ENCODE measurements at places on chromosomes 2 and 18.

DNA sequence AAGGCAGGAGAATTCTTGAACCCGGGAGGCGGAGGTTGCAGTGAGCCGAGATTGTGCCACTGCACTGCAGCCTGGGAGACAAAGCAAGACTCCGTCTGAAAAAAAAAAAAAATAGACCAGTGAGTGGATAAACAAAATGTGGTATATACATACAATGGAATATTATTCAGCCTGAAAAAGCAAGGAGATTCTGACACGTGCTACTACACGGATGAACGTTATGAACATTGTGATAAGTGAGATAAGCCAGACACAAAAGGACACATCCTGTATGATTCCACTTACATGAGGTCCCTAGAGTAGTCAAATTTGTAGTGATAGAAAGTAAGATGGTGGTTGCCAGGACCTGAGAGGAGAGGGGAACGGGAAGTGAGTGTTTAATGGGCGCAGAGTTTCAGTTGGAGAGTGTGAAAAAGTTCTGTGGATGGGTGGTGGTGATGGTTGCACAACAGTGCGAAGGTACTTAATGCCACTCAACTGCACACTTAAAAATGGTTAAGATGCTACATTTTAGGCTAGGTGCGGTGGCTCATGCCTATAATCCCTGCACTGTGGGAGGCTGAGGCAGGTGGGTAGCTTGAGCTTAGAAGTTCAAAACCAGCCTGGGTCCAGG lies 38.3 kb downstream of the NIFK start:
- no peak for DNase-seq

DNA sequence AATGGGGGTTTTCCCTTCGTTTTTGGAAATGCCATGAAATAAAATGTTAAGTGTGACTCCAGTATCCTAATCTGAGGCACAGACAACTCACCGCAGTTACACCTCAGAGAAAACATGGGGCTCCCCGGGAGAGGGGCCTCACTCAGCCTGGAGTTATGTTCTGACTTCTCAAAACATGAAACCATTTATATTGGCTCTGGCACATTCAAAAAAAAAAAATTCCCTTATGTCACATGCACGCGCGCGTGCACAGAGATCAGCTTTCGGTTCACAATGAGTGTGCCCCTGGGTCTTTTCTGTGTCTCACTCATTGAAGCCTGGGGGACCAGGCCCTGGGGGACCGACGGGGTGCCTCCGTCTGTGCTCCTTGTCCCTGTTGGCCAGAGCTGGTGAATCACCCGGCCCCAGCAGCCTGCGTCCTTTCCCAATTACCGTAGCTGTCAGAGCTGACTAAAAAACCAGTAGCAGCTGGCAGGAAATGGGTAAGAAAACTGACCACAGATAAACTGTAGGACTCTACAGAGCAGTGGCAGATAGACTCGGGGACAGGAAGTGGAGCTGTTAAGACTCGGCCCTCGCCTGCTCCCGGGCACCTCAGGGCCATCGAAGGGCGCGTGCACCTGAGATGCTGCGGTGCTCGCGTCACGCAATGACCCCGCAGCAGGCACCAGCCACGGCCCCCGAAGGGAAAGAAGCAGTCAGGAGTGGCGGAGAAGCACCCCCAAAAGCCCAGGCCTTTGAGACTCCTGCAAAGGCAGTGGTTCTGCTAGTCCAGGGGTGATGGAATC lies 138.3 kb upstream of the ID2 start:
- DNase-seq = peak; percentile 90

DNA sequence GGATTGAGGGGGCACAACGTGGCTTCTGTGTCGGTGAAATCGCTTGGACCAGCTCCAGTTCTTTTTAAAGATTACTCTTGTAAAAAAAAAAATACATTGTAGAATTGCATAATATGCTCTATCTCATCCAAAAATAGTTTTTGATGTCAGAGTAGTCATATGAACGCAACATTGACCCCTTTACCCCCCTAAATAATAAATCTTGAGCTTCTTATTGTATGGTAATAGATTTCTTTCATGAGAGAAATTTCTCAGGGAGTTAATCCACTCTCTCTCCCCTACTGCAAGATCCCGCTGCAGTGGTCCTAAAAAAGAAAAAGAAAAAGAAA lies 50.2 kb upstream of the PAIP2B start:
- no peak for DNase-seq

GRCh38 chr18:74631623-74632350 lies 34.1 kb downstream of the ZNF407 start:
- DNase-seq = no peak

DNA sequence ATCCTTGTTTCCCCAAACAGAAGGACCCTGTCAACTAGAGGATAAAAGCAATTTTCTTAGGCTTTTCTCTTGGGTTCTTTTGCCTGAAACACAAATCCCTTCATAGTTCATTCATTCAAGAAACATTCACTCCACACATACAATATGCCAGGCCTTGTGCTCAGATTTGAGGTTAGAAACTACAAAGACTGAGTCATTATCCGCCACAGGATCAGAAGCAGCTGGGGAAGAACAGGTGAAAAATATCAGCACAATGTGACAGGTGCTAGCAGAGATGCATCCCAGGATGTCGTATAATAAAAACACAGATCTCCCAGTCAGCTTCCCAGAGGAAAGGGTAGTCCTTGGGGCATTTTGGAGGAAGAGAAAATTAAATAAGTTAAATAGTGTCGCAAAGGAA lies 172.4 kb downstream of the LRATD1 start:
- DNase-seq = no peak

DNA sequence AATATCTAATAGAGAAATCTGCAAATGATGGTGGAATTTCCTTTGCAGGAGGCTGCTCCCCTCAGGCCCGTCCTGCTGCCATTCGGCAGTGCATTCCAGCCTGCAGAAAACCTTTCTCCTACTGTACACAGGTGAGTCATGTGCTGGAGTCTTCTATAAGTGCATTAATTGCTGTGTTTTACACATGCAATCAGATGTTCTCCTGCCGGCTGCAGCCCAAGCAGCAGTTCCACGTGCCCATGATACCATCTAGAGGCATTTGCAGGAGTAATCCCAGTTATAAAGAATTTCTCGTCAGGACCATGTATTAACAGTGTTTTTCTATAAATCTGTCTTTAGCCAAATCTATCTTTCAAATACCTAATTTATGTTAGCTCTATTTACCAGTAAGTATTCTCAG lies 304.7 kb upstream of the HNMT start:
- no peak for DNase-seq

- DNase-seq = no peak
Measured at GRCh38 chr18:58980991-58981390, 116.3 kb downstream of the ZNF532 start.

DNA sequence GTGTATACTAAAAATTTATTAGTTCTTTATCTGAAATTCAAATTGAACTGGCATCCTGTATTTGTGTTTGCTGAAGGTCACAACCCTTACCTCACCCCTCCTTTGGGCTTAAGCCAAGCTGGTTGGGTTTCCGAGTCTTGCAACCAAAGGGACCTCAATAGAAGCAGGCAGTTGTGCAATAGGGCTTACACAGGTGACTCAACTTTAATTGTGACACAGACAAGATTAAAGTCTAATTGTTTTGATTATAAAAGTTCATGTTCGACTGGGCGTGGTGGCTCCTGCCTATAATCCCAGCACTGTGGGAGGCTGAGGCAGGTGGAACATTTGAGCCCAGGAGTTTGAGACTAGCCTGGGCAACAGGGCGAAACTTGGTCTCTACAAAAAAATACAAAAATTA lies 71.5 kb downstream of the RAB31 start:
- no peak for DNase-seq

GRCh38 chr2:184369307-184369706 lies 229.0 kb upstream of the ZNF804A start:
- DNase-seq = no peak

GRCh38 chr18:43596105-43596712 lies 318.9 kb upstream of the SYT4 start:
- DNase-seq = no peak

- no peak for DNase-seq
Measured at GRCh38 chr2:152617456-152618192, 99.6 kb downstream of the PRPF40A start.

GRCh38 chr2:28071221-28071620 lies 180.7 kb downstream of the BABAM2 start:
- DNase-seq = no peak

DNA sequence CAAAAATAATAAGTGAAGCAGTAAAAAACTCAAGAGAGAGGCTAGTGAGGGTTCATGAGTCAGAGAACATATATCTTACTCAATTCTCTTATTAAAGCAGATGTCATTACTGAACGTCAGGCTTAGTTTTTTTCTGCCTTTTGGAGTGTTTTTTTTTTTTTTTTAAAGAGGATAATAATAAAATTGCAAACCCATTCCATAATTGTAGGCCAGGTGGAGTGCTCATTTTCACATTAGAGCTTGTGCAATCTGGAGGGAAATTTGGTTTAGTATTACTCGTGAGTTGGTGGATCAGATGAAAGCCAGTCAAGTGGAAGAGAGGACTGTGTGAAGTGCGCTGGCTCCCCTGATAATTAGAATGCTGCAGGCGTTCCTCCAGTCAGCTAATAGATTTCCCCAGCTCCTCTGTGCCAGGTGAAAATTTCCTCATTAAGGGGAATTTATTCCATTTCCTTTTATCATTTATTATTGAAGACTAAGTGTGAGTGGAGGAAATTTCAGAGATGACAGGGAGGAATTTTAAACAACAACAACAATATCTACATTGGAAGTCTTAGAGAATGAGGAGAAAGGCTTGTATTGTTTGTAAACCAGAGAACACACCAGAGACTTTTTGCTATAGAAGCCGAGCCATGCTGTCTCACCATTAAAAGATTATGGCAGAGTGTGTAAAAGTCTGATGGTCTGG lies 74.6 kb downstream of the CPS1 start:
- DNase-seq = no peak

GRCh38 chr2:109377976-109378375 lies 235.8 kb downstream of the SEPTIN10 start:
- peak; percentile 28 for DNase-seq

DNA sequence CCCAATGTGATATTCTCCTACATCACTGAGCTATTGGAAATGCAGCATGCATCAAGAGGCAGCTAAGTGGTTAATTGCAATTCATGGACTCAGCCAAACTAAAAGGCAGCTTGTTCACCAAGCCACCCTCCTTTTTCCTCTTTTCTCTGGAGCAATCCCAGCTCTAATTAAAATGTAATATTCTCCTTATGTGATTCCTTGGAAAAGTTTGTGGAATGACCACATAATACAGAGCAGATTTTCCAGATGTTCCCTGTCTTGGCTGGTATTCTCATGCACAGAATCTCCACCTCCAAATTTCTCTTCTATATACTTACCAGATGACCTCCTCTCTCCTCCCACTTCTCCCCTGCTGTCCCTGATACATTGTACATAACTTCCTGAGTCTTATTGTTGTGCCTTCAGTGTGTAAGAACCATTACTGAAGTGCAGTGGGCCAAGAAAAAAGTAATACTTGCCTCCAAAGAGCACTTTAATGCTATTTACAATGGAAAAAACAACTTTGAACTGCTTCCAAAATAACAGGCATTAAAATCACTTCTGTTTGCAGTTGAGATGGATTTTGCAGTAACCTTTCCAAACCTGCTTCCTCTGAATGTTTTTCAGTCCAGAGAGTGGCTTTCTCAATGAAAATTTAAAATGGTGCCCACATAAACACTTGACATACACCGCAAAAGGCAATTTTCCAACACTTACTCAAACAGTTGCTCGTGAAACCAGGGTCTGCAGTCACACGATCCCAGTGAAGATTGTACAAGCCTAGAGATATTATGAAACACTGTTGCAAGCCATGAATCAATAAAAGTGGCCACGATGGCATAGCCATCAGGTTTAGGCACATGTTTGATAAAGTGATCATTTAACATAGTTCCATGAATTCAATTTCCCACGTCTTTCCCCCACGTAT lies 258.0 kb downstream of the MTX2 start:
- DNase-seq = no peak

DNA sequence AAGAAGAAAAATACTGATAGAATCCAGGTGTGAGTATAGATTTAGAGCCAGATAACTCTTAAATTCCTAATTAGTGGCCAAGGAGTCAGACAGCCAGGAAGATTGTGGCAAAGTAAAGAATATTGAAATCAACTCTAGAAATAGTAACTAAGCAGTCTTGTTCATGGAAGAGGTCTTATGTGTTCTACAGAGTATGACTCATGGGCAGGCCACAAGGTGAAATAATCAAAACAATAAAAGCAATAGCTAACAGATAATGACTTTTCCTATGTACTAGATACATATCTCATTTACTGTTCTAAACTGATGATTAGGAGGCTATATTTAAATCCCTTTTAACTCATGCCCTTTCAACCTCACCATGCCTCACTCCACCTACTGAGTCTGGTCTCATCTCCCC lies 227.4 kb upstream of the COL3A1 start:
- DNase-seq = no peak

- no peak for DNase-seq
Measured at GRCh38 chr2:96111823-96112500, 4.4 kb downstream of the ADRA2B start.

- DNase-seq = no peak
Measured at GRCh38 chr2:179417436-179417949, 152.9 kb upstream of the SESTD1 start.

DNA sequence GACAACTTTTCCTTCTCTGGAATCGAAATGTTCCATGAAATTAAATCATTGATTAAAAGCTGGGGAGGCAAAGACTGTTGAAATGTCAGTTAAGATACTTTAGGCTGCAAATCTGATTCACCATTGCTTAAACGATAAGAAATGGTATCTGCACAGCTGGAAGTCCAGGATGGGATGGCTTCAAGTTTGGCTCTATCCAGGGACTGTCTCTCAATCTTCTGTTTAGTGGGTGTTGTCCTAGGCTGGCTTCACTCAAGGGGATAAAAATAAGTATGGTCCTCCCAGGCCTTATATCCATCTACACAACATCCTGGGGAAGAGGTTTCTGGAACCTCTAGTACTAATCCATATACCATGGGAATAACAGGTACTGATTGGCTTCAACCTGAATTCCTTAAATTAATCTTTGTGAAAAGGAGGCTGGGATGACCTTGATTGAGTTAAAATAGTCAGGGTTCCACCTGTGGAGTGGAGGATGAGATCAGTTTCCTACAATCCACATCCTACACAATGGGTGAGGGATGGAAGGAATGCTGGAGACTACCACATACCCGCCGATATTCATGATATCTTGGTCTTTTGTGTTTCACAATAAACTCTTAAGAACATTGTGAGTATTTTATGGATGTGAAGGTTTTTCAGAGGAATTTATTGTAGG lies 156.0 kb upstream of the L3MBTL4 start:
- no peak for DNase-seq

DNA sequence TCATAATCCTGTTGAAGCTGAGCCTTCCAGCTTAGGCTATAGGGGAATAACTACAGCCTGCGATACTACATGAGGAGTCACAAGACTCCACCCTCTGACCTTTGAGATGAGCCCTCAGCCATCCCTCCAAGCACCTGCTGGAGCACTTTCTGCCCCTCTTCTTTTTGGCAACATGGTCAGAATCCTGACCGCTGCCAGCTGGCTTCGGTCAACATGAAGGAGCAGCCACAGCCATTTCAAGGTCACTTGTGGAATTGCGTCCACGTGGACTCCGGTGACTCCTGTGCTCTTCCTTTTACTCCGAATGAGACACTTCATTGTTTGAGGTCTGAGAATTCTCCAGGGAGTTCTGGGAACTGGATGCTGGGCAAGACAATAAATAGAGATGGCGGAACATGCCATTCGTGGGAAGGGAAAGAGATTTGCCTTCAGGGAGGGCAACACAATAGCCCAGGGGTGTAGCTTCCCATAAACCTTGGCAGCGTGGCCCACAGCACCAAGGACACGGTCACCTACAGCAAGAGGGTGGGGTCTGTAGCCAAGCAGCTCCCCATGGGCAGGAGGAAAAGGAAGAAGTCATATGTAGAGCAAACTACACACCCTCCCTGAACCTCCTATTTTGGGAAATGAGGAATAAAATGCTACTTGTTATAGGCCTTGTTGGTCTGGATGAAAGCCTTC lies 73.3 kb upstream of the PPP1CB start:
- DNase-seq = no peak

GRCh38 chr2:43513216-43513615 lies 82.6 kb downstream of the THADA start:
- DNase-seq = no peak
